ENCODE measurements at places on chromosomes 3 and 15.

GRCh38 chr3:141643796-141644195, 94.3 kb upstream of the RNF7 start:
- DNase-seq: no peak

DNA sequence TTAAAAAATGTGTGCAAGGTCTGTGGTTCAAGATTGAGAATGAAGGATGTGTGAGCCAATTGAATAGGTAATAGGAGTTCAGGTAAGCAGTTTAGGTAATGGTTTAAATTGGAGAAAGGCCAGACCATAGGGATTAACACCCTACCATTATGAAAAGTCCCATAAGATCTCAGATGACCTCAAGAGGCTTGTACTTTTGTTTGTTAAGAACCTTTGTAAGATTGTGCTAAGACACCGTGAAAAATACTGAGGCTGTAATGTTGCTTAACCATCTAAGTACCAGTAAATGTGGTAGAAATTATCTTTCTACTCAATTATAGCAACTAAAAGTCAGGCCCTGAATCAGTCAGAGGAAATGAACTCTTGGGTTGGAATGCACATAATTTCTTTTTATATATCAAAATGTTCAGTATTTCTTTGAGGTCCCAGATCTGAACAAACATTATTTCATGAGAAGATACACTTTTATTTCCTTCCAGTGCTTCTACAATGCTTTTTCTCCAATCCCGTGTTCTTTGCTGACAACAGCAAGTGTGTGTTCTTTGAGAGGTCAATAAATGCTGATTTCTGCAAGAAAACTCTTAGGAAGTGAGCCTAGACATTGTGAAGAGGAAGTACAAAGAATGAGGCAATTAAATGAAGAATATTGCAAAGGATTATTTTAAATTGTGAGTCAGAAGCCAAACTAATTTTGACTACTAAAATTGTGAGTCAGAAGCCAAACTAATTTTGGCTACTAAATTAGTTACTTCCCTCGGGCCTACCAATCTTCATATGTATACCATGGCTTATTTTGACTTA, 66.4 kb downstream of the TCF12 start:
- no peak for DNase-seq

- no peak for DNase-seq
Observed at GRCh38 chr3:133521946-133522345, 51.5 kb upstream of the CDV3 start.

DNA sequence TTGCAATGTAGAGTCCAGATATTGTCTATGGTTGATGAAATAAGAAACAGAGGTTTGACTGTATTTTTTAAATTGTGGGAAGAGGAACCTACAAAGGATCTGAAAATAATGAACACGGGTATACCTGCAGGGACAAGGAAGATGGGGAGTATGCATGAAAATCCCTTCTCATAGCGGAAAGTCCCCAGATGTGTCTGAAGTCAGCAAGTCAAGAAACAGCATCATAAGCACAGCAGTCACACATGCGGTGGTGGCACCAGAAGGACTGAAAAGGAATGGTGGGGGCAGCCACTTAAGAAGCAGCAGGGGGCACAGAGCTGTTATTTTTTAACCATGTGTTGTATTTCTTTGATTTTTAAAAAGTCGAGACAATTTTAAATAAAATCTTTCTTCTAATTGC, 4.7 kb downstream of the MRPS11 start:
- no peak for DNase-seq

GRCh38 chr3:10594915-10595314, 89.5 kb upstream of the ATP2B2 start:
- DNase-seq: peak; percentile 85

DNA sequence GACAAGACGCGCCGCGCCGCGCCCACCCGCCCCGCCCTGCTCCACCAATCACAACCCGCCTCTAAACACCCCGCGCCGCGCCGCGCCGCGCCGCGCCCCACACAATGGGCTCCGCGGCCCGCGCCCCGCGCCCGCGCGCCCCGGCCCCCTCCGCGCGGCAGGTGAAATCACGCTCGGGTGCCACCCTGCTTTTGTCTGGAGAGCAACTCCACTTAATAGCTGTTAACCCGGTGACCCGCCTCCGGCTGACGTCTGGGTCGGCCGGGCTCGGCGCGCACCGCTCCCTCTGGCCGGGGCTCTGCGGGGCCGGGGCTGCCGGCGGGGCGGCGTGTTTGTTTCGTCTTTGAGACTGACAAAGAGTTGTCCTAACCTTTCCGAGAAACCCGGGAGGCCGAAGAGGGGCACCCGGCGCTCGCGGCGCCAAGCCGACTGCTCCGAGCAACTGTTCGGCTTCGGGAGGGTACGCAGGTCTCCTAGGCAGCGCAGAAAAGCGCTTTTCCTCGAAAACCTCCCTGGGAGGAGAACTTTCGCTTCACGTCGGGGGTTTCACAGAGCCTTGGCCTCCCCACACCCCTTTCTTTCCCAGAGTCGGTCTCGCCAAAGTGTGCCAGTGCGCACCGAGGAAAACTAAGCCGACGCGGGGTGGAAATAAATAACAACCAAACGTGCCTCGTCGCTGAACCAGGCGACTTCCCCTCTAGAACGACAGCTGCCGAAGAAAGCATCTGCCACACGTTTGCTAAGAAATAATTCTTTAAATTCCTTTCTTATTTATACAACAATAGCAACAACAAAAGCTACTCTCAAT, 518.4 kb downstream of the FOXP1 start:
- DNase-seq: peak; percentile 79
